ENCODE measurements at places on chromosomes 1 and 21.

DNA sequence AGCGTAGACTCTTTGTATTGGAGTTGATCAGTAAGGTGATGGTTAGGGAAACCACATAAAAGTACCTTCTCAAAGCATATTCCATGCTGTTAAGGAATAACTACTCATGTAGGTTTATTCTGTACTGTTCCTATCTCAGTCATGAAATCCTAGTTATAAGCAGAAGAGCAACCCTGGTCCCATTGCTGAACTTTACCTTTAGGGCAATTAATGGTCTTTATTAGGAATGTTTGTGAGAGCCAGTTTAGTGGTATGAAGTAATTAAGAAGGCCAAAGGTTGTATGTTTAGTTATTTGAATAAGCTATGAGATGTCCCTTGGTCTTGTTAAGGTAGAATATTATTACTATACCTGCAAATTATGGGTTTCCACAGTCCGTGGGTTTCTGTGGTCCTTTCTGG lies 44.0 kb downstream of the ACP6 start:
- DNase-seq = no peak

GRCh38 chr21:26366781-26367180 lies 196.2 kb upstream of the APP start:
- DNase-seq = peak; percentile 47

DNA sequence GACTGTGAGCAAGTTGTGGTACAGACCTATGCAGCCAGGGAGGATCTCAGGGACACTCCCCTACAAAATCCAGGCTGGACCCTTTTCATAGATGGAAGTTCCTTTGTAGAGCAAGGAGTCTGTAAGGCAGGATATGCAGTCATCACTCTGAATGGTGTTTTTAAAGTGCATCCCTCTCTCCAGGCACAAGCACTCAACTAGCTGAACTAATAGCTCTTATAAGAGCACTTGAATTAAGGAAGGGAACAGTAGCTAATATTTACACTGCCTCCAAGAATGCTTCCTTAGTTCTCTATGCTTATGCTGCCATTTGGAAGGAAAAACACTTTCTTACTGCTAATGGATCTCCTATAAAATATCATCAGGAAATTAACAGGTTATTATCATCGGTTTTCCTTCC lies 27.0 kb upstream of the SMYD3 start:
- no peak for DNase-seq

GRCh38 chr1:29414086-29414485 lies 177.8 kb downstream of the PTPRU start:
- DNase-seq = no peak

- peak; percentile 65 for DNase-seq
Observed at GRCh38 chr1:85465099-85465785, at the start of gene DDAH1. Gene DDAH1, minus strand, starts transcription at chr1:85465159. Its CDS starts 114 bp downstream, at chr1:85465045.

- DNase-seq = no peak
Observed at GRCh38 chr1:62280150-62280549, 39.1 kb downstream of the KANK4 start.

DNA sequence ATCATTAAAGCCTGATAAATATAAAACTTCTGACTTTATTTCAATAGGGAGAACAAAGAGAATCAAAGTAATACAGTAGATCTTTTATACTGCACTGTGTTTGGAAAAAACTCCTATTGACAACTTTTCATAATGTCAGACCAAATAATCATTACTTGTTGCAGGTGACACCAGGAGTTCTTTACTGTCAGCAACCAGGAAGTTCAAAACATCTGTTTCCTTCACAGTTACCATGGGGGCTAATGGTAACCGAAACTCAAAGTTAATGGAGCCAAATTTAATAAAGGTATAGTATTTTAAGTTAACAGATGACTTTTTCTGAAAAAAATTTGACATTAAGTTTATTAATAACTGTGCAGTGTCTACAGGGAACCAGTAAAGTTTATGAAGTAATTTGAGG lies 10.6 kb downstream of the EFCAB7 start:
- no peak for DNase-seq

DNA sequence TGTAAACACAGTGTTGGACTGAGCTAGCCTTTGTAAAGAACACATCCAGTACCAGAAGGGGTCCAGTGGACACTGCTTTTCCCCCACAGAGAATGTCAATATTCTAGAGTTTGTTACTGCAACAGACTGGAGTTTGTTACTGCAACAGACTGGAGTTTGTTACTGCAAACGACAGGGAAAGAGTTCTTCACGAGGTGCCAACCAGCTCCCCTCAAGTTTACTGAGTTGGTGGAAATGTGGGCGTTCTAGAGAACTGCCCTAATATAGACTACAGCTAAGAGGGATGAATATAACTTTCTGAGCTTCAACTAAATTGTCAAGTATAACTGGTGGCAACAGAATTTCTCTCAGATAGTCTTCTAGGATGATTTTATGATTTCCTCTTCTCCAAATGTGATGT lies 73.8 kb upstream of the NEK2 start:
- DNase-seq = no peak

GRCh38 chr21:15149600-15150224 lies 84.9 kb upstream of the NRIP1 start:
- DNase-seq = no peak

DNA sequence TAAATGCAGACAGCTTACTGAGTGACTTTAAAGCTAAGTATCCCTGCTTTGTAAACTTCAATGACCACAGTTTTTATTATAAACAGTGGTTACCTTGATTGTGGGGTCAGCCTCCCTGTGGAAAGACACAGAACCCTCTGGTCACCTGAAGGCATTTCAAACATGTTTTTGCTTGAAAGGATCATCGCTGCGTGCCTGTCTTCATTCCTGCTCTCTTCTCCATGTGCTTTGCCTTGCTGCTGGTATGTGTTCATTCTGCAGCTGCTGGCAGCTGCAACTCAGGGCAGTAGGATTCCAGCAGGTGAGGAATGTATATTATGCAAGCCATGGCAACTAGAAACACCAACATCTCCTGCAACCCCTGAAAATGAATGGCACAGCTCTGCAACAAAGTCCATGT lies 81.0 kb upstream of the VAV3 start:
- no peak for DNase-seq

- DNase-seq = no peak
Observed at GRCh38 chr1:95115708-95116137, 1.4 kb upstream of the TLCD4 start.

Measured in fibroblast of skin of right biceps (primary cell).